ENCODE measurements at places on chromosomes 3 and 15.

DNA sequence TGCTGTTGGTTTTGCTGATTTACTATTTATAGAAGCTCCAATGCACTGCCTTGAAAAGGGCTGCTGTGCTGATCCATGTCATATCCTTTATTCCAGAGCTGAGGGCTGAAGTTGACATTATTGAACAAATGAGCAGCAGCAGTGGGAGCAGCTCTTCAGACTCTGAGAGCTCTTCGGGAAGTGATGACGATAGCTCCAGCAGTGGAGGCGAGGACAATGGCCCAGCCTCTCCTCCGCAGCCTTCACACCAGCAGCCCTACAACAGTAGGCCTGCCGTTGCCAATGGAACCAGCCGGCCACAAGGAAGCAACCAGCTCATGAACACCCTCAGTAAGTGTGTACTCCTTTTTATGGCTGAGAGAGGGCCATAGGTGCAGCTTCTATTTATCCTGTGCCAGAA is 8.8 kb downstream of the EAF1 start:
- DNase-seq, result no peak

- no peak for DNase-seq
These were observed 88.3 kb downstream of the TMEM266 start for GRCh38 chr15:76147906-76148570.

DNA sequence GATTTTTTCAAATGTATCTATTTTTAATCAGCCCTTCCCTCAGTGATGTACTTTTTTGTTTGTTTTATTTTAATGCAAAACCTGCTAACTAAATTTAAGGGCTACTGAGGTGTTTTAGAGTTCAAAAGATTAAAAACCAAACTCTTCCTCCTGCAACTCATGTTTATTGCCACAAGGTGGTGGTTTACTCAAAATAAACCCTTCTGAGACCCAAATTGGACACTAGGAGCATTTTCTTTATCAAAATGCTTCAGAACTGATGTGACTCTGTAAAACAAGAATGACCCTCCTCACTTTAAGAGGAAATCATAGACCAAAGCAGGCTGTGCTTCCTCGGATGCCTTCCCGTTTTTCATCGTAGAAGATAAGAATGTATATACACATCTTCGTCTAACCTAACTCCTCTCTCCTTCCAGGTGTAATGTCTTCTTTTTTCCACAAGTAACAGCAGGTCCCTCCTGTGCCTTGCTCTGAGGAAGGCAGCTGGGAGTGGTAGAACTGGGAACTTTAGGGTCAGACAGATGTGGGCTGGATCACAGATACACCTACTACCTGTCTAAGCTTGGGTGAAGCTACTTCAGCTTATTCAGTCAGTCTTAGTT is 2.9 kb upstream of the NME9 start:
- no peak for DNase-seq

GRCh38 chr3:11430624-11431023 is 158.4 kb downstream of the ATG7 start:
- no peak for DNase-seq

DNA sequence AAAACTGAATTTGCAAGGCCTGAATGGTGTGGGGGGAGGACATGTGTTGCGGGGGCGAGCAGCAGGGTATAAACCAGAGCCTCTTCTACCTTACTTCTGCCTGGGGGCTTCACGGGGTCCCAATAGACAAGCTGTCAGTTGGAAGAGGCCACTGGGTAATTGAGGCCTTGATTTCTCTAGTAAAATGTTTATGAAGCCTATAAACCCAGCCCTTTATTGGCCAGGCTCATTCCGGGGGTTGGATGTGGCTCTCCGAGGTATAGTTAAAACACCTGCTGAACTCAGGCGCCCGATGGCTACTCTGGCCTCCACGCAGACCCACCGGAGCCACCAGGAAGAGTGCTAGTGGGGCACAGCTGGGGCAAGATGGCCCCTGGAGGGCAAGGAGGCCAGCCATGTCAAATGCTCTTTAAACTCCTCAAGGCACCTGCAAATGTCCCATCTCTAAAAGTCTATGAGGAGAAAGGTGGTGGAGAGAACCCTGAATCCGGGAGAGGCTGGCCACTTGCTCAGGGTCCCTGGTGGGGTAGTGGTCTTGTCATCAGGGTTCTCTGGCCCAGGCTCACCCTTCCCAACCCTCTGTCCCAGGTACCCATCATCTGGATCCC is 34.3 kb downstream of the IGDCC3 start:
- no peak for DNase-seq

DNA sequence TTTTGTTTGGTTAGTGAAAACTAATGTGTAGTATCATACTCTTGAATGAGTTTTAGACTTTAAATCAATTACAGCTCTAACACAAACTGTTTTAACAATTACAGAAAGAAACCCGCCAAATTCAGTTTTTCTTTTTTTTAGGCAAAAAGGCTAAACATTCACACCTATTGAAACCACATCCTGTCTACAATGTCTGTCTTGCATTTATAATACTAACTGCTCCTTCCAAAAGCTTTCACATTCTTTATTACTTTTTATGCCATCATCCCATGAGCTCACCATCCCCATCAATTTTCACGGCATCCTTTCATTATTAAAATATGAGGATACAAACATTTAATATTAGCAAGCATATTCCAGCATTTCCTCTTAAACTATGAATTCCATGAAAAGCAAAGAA is 593.3 kb downstream of the FOXP1 start:
- DNase-seq, result no peak

GRCh38 chr3:186102687-186103086 is 6.2 kb downstream of the ETV5 start:
- no peak for DNase-seq

GRCh38 chr15:45454814-45455213 is 67.7 kb downstream of the SLC30A4 start:
- DNase-seq, result no peak

GRCh38 chr3:144865948-144866347 is 894.3 kb downstream of the DIPK2A start:
- no peak for DNase-seq

DNA sequence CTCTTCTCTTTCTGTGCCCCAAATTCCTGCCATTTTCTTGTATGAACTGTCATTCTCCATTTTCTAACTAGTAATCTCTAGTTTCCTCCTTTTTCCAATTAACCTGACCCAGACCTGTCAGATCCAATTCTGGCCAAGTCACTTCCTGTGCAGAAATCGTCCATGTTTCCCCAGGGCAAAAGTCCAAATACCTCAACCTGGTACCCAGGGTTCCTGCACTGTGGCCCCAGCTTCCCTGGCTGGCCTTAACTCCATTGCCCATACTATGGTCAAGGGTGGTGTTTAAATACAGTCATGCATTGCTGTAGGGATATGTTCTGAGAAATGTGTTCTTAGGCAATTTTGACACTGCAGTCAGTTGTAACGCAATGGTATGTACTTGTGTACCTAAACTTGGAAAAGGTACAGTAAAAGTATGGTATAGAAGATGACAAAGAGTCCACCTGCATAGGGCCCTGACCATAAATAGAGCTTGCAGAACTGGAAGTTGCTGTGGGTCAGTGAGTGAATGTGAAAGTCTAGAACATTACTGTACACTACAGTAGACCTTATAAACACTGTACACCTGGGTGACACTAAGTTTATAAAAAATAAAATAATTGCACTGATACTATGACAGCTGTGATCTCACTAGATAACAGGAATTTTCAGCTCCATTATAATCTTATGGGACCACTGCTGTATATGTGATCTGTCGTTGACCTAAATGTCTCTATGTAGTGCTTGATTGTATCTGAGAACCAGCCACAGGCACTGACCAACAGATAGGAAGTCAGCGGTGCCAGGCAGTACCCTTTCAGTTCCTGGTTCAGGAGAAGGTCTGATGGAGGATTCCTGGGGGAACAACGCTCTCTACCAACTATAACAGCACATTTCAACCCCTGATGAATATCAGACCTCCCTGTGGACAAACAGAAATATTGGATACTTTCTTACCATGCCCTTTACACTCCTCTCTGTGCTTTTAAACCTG is 336.1 kb upstream of the PROK2 start:
- no peak for DNase-seq

DNA sequence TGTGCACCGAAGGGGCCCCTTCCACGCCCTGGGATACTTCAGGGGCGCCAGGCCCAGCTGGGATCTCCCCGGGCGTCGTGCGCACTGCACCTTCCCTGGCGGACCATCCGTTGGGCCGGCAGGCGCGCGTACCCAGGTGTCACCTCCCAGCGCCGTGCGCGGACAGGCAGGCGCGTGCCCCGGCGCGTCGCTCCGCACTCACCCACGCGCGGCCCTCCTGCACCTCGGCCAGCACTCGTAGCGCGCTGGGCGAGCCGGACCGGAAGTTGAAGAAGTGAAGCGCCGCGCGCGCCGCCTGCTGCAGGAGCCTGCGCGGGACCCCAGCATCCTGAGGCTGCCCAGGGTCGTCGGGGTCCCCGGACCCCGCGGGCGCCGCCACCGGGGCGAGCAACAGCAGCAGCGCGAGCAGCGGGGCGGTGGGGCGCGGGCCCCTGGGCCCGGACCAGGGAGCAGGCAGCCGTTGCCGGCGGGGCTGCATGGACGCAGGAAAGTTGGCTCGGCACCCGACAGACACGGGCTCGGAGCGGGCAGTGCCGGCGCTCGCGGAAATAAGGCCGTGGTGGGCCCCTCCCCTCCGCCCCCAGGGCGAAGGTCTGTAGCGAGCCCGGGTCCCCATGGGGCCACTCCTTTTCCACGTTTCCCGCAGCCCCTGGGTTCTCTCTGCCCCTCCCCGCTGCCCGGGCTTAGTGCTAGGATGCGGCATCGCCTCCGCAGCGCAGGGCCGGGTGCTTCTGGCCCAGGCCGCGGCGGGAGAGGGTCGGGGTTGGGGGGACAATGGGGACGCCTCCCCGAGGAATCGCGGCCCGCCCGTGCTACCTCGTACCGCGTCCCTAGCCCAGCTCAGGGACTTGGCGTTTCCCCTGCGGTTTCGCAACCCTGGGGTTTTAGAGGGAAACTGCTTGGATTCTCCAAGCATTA is at the start of gene RARRES1:
TSS of gene RARRES1 (minus strand) at position 520 of the 918 bp plus-strand sequence. CDS start at position 478, 42 bp downstream.
- no peak for DNase-seq

GRCh38 chr15:42595626-42596240 is 20.3 kb downstream of the STARD9 start:
- no peak for DNase-seq

DNA sequence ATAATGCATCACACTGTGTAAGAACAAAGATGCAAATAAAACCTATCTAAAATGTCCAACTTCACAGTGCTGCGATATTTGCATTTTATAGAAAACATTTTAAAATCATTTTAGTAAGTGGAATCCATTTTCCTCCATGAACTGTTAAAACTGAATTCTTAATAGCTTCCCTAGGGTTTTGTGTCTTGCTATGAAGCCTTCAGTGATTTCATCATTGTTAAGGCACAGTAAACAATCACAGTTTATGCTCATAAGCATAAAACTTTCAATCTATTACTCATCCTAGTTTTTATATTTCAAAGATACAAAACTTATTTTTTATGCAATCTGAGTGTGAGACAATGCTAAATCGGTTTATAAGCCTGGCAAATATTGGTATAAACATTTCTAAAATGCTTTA is 509.7 kb downstream of the TUSC7 start:
- DNase-seq, result no peak

DNA sequence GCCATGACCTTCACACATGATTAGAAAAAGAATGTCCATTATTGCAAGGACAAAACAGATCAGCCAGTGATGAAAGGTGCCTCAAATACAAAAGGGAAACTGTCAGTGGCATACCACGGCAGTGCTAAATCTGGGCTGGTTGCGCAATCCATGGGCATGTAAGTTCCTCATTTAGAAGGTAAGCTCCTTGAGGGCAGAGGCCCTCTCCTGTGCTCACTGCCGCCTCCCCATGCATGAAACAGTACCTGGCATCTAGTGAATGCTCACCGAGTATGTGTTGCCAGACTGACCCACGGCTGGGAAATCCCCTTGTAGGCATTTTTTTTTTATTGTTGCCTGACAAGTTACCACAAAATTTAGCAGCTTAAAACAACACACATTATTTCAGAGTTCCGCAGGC is 312.1 kb upstream of the CHRM5 start:
- no peak for DNase-seq

GRCh38 chr15:81531109-81531592 is 157.1 kb upstream of the TMC3 start:
- no peak for DNase-seq
